ENCODE measurements at places on chromosomes 3 and 15.

GRCh38 chr3:128748557-128748956 lies 22.6 kb downstream of the RAB7A start:
- no peak for DNase-seq

GRCh38 chr3:34388830-34389229 lies 590.4 kb downstream of the PDCD6IP start:
- no peak for DNase-seq

DNA sequence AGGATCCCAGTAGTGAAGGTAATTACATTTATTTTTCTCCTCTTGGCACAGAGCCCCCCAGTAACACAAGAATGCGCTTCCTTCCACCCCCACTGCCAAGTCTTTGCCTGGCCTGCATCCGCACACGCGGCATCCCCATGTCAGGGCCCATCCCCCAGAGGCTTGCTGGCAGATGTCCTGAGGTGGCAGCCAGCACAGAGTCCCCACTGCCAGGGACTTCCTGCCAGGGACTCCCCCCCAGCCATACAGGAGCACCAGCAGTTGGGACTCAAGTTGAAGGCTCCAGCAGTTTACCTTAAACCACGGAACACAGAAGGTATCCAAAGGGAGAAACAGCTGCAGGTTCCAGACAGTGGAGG lies 41.0 kb downstream of the MEGF11 start:
- no peak for DNase-seq

GRCh38 chr15:45409596-45409995 lies 31.3 kb upstream of the GATM start:
- no peak for DNase-seq

GRCh38 chr3:99578339-99578970 lies 59.9 kb upstream of the COL8A1 start:
- DNase-seq, result no peak

DNA sequence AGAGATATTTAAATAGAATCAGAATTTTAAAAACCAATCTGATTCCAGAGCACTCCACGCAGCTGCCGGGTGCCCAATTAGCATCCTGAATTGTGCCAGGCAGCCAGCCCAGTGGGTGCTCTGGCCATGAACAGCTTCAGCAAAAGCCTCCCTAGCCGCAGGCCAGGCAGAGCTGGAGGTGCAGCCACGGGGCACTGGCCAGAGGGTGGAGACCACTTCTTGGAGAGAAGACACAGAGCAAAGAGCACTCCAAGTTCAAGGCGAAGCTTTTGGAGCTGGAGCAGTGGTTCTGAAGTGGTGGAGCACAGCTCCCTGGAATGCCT lies 475.6 kb upstream of the PROK2 start:
- DNase-seq, result no peak

GRCh38 chr3:46905213-46905560 lies 27.7 kb downstream of the PTH1R start:
- DNase-seq, result no peak

DNA sequence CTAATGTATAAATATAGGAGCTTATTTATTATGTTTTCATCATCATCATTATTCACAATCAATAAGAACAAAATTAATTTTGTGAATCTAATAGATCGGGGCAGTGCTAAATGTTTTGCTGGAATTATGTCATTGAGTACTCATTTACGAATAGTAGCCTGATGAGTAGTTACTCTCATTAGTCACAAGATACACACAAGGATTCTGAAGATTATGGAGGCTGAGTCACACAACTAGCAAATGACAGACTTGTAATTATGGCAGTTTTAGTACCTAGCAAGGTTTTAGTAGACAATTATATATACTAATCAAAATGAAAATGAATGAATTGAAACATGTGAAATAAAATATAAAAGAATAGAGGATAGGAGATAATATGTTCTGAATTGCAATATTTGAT lies 954.2 kb downstream of the CADM2 start:
- DNase-seq, result no peak
